Stimulated activated CD8-positive, alpha-beta memory T cell treated with anti-CD3 and anti-CD28 coated beads, Interleukin-15, amount 100 ng/mL, for 4 hours (primary cell): ENCODE measurements at places on chromosomes 7 and 10.

DNA sequence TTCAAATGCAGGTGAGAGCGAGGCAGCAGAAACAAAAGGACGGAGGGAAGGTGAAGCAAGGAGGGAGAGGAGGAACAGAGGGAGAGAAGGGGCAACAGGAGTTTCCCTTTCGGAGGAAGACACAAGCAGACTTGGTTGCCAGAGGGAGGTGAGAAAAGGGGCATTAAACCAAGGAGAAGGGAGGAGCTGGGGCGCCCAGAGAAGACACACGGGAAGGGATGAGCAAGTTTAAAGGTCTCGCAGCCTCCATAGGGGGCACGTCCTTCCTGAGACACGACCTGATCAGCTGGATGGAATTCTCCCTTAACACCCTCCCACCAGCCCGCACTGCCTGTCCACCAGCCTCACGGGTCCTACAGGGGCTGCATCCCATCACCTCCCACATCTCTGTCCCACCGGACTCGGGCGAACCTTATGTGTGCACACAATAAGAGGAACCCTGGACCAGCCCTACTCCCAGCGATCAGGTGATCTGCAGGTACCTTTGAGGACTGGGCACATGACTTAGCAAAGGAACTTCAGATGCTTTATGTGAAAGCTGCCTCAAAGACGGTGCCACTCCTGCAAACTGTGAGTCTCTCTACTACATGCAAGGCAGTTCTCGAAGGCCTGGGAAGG, 251.2 kb downstream of the TNS3 start:
- DNase-seq = no peak

DNA sequence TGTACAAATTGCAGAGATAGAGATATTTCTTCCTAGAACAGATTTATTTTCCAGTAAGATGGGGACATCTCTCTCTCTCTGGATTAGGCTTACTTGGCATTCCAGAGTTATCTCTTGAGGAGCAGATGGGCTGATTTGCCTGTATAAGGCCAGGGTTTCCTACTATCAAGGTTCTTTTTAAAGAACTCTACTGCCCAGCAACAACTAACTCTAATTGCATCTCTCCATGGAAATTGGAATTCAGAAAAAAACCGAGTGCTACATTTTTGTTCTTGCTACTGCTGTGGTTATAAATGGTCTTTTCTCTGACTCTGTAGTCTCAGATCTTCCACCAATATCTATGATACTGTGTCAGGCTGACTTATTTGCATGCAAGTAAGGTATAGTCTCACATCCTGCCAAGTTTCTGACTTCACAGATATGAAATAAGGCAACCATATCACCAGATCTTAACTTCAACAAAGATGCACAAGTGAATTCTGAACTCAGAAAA, 161.1 kb downstream of the CRPPA start:
- DNase-seq = no peak

GRCh38 chr10:58827381-58827780, 314.7 kb downstream of the BICC1 start:
- no peak for DNase-seq

DNA sequence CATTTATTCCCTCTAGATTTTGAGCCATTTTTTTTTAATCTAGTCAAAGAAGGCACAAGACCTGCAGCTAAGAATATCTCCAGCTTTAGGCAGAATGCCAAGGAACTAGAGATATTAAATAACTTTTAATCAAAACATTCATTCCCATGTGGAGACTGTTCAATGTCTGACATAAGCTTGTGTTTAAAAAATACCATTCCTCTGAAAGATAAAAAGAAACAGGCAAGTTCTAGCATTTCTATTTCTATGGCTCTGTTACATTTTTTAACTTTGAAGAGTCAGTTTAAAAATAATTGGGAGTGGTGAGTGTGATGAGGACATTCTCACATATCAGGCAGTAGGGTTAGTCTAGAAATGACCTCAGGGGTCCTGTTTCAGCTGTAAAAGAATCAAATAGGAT, 48.0 kb downstream of the RHOBTB1 start:
- no peak for DNase-seq

DNA sequence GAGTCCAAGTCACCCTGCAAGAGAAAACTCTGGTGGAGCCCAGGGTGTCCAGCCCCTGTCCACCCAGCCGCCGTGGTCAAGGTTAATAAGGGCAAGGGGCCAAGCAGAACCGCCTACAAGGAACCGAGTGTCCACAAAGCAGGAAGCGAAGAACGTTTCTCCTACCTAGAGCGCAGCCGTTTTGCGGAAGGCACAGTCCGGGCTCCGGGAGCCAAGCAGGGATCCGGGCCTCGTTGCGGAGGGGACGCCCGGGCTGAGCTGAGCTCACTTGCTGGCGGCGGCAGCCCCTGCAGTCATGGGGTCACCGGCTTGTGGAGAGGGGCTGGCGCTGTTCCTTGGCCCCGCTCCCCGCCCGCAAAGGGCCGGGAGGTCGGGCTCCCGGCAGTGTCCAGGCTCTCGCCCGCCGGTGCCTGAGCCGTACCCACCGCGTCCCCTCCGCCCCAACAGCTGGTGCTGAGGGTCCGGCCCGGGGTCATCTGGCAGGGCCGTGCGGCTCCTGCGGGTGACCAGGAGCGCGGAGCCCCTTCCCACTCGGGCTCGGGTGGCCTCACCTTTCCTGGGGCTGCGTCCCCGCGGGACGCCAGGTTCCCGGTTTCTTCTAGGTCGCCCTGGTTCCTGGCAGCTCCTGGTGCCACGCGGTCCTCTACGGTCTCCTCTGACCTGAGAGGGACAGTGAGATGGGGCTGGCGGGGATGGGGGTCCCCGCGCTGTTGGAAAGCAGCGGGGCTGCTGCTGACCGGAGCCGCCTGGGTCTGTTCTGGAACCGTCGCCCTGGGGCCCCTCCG, 14.0 kb upstream of the ZNF273 start:
- no peak for DNase-seq

GRCh38 chr7:18855796-18856195, 261.6 kb downstream of the TWIST1 start:
- DNase-seq = no peak

GRCh38 chr7:128940494-128941322, 3.0 kb downstream of the IRF5 start:
- DNase-seq = no peak

DNA sequence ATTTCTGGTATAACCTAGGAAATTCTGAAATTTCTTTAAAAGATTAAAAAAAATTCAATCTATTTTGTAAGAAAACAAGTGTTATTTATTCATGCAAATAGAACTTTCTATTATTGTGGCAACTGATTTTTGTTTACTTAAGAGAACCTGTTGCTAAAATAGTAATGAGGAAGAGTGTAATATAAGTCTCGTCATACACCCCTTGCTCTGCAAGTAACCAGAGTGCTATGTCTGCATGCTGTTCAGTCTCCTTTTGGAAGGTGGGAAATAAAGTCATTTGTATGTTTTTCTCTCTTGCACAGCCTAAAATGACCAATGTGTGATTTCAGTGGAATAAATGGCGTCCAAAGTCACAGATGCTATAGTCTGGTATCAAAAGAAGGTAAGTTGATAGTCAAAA, 41.3 kb downstream of the PHTF2 start:
- DNase-seq = no peak

DNA sequence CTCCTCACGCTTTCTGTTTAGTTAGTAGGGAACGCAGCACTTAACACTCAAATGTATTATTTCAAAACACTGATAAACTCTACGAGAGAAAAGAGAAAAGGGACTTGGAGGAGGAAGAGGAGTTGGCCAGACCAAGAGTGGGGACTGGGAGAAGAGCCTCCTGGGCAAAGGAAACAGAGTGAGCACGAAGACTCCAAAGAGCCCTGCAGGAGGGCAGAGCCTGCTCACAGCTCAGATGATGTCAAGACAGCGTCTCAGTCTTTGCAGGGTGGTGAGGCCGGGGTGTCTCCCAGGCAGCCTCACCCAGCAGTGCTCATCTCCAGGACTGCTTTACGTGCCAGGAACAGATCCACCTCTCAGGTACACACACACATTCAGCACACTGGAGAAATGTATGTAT, 41.2 kb downstream of the CYTH3 start:
- no peak for DNase-seq

DNA sequence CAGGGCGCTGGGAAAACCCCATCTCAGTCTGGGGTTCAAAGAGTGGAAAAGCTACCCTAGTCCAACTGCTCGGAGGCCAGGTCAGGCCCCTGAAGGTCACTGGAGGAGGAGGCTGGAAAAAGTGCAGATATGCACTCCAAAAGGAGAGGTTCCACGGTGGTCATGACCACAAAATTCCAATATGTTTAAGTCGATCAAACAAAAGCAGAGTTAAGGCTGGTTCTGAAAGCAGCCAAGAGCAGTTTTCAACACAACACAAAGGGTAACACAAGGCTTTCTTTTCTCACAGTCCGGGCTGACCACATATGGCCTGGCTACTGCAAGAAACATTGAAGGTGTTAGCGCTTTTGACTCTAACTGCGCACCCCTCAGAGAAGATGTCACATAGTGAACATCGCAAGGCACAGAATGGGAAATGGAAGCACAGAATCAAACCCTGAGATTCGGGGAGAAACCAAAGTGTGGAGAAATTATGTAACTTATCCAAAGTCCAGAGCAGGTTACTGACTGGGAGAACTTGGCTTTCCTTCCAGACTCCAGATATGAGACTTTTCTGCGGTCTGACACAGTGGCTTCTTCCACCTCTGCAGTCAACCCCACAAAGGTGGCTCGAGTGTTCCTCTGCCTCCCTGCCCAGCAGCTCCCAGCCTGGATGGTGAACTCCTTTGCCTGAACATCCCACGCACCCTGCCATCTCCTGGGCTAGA, 1.3 kb upstream of the GRB10 start:
- DNase-seq = no peak

- DNase-seq = no peak
These were observed 138.3 kb downstream of the JCAD start for GRCh38 chr10:29921071-29921446.

GRCh38 chr10:1408651-1409367, 328.5 kb downstream of the ADARB2 start:
- no peak for DNase-seq

DNA sequence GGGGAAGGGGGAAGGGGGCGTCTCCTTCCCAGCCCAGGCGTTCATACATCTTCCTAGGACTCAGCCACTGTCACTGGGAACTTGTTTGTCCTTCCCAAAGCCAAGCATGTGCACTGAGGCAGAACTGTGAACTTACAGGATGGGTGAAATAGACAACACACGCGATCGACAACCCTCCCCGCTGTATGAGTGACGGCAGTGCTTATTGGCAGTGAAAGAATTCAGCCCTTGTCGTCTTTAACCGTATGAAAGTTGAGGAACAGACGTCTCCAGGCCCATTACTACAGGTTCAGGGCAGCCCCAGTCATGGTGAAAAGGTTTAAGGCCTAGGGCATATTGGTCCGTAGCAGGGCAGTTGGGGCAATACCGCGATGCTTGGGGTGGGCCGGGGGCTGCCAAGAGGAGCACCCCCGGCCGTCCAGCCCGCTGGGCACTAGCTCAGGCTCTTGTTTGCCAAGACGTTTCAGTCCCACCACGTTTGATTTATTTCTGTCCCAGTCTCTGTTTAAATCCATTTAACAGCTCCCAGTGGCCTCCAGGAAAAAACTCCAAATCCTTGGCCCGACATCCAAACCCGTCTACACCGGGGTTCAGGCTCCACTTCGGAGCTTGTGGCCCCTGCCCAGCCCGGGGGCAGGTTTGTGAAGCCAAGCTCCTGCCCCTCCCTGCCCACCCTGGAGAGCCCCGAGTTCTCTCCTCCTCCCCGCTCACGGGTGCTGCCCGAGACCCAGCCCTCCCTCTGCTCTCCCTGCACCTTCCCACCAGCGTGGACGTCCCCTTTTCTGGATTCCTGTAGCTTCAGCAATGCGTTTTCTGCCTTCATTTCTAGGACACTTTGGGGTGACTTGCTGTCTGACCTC, 159.8 kb downstream of the DNAJB6 start:
- DNase-seq = no peak

- DNase-seq = no peak
These were observed 47.5 kb downstream of the GLI3 start for GRCh38 chr7:42189535-42189934.

DNA sequence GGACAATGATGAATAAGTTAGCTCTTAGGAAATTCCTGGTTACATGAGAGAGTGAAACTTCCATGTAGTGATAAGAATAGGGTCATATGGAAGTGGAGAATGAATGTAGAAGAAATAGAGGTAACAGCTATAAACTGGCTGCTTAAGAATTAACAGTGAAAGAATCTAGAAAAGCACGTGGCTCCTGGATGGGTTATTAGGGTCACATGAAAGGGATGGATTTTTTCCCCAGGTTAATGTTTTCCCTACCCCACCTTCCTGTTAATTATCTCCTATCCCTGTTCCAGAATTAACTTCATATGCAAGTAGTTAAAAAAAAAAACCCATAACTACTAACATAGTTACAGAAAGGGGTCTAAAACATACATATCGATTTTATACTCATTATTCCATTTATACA, 58.0 kb downstream of the ANKIB1 start:
- DNase-seq = no peak

GRCh38 chr7:36570528-36571189, 153.6 kb downstream of the AOAH start:
- DNase-seq = no peak

DNA sequence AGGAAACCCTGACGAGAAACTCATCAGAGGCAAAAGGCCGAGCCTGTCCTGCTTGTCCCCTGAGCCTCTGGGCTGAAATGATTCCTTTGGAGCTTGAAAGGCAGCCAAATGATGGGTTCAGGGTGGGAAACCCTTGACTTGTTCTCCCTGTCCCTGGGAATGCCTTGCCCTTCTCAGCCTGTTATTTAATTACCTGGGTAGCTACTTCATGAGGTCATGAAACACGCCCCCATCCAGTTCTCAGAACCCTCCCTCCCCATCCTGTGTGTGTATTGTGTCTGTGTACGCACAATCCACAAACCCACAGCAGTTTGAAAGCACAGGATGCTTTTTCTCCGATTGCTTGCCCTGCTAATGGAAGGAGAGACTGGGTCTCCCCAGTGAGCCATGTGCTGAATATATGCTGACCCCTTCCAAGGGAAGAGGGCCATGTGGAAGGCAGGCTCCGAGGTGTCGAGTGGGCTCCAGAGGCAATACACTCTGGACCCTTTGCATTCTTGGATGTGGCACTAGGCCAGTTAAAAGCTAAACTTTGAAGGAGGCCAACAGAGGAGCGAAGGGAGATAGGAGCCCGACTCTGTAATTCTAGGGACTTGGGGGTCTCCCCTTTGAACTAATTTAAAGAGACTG, 10.6 kb downstream of the DUSP5 start:
- DNase-seq = no peak

- DNase-seq = no peak
These were observed 11.6 kb upstream of the NKX2-3 start for GRCh38 chr10:99520847-99521764.
